Non-pigmented ciliary epithelial cell (primary cell): ENCODE measurements at places on chromosomes 1 and 21.

DNA sequence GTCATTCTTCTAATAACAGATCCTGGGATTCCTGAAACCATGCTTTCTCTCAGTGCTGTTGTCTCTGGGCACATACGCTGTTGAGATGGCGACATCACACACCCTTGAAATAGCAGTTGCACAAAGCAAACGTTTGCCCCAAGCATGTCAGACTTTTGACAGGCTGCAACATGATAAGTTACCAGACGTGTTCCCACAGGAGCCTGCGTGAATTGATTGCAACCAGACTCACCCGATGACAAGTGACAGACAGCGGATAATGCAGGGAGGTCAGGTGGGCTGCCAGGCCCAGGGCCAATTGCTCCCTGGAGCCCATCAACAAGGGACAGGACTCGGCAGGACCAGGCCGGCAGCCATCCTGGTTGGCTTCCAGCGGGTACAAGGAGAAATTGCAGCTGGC is 310.9 kb downstream of the SIPA1L2 start:
- DNase-seq, result no peak

GRCh38 chr21:33811167-33812010 is 104.2 kb downstream of the ATP5PO start:
- no peak for DNase-seq

GRCh38 chr1:218376722-218377121 is 31.6 kb downstream of the TGFB2 start:
- no peak for DNase-seq

DNA sequence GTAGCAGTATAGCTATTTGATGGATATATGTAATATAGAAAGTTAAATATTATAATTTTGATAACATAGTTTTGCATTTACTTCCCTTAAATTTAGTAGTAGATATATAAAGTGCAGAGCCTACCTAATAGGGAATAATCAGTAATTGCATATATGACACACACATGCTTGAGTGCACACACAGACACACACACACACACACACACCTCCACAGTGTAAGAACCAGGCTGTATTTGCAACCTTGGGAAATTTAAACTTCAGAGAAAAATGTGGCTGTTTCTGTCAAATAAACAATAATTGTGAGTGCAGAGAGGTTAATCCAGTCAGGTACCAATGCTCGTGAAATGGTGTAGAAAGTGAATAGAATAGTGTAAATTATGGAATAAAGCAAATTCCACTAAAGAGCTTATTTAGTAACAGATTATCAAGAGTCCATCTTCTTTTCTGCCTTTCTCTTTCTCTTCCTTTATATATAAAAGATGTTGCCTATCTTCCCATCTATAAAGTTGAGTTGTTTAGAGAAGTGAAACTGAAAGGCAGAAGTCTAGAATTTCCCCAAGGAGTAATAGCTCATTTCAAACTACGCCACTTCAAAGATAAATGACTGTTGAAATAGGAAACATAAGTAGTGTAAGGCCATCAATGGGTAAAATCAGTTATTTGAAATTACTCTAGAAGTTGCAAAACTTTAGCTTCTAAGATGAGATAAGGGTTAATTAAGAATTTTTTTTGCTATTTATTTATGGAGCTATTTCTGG is 273.7 kb downstream of the SRGAP2C start:
- no peak for DNase-seq

- DNase-seq, result no peak
These were observed 8.1 kb upstream of the C1orf216 start for GRCh38 chr1:35726450-35727433.

DNA sequence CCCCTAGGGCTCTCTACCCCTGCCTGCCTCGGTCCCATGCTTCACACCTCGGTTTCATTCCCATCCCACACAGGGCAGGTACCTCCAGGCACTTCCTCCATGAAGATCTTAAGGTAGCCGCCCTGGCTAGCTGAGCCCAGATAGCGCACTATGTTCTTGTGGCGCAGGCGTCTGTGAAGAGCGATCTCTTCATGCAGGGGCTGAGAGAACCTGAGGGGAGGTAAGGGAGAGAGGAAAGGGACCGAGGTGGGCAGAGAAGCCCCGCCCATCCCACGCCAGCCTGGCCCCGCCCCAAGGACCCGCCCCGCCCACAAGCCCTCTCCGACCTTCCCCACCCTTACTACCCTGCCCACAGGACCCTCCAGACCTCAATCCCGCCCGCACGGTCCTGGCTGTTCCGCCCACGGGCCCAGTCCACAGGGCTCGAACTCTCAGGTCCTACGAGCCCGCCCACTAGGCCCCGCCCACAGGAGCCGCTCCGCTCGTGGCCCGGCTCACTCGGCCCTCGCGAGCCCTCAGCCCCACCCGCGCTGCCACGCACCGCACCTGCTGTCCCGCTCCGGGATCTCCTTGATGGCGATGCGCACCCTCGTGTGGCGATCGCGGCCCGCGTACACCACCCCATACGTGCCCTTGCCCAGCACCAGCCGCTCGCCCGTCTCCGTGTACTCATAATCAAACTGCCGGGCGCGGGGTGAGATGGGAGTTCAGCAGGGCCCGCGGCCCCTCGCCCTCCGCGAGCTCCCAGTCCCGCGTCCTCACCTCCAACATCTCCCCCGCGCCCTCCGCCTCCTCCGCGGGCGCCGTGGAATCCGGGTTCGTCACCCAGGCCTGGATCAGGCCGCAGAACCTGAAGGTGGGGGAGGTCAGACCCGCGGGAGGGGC is 6.4 kb downstream of the MAP3K6 start:
- no peak for DNase-seq

DNA sequence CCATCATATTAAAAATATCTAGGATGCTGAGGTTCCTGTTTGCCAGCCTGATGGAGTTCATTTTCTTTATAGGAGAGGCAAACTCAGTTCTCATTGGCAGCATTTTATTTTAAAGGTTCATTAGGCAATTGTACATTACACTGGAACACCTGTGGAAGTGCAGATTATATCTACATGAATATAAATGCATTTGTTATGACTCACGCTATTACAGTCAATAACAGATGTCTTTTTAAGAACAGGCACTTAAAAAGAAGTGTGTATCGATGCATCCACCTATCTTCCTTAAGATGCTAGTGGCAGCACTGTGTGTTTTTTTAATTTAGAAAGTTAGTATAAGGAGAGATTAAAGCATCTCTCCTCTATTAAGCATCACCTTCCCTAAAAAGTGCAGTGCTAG is 276.5 kb downstream of the PRDM2 start:
- no peak for DNase-seq

DNA sequence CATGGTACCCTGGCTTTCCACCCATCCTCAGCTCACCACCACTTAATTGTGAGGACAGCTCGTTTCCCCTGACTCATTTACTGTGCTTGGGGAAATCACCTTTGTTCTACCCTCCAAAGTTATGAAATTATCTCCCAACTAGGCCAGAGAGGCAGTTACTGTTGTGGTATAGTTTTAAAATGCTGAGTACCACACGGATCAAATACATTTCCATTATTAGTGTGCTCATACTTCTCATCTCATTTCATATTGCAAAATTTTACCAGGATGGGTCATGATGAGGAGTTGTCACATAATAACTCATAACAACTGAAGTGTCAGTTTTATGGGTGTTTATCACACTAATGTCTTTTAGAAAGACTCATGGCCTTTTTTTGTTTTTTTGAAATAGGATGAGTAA is 9.2 kb upstream of the OR2B11 start:
- no peak for DNase-seq

- DNase-seq, result no peak
These were observed 24.8 kb upstream of the KCNQ4 start for GRCh38 chr1:40758578-40759343.

- no peak for DNase-seq
These were observed 5.9 kb upstream of the CDC20 start for GRCh38 chr1:43352881-43353280.

- DNase-seq, result no peak
These were observed 24.3 kb upstream of the TMEM39B start for GRCh38 chr1:32048440-32048839.

DNA sequence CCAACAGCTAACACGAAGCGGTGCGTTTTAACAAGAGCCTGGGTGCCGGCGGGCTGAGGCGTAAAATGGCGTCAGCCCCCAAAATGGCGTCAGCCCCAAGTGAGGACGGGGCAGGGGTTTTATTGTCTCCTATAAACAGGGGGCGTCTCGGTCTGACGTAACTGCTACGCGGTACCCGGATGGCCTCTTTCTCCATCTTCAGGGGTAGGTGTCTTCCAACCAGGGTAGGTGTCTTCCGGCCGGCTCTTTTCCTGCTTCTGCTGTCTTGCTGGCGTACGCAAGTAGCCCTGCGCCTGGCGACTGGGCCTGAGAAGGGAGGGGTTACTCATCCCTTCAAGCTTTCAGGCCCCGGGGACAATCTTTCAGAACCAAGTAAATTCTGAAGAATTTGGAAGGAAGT is 45.3 kb downstream of the LGR6 start:
- DNase-seq, result no peak

DNA sequence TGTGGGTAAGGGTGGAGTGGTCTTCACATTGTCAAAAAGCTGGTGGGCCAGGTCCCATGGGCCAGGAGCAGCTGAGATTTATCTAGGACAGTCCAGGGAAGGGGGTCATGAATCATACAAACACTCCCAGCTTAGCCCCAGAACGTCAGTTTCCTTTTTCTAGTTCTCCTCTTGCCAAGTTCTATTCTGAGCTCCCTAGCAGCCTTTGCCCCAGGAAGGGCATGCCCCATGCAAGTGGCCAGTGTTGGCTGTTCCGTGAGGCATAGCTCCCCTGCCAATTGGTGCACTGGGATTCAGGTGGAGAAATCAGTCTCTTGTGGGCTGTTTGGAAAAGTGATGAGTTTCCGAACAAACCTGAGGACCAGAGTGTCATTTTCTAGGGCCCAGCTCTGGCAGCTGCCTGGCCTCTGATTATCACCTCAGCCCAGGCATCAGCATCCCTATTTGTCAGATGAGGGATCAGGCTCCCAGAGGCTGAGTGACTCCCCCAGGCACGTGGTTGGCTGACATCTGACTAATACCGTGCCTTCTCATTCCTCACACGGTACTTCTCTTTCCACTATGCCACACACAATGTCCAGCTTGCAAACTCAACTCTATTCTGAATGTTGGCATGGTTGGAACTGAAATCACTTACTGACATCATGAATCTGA is 14.2 kb upstream of the MYOM3 start:
- DNase-seq, result no peak

GRCh38 chr1:119688810-119689209 is 22.9 kb upstream of the PHGDH start:
- DNase-seq, result no peak

- DNase-seq, result no peak
These were observed 25.4 kb downstream of the OLFM3 start for GRCh38 chr1:101971304-101971703.

GRCh38 chr1:69172003-69173000 is 395.4 kb upstream of the LRRC7 start:
- DNase-seq, result peak; percentile 6

- DNase-seq, result no peak
These were observed 1.7 kb upstream of the GFI1 start for GRCh38 chr1:92488416-92488815.

- DNase-seq, result no peak
These were observed 48.9 kb upstream of the IVNS1ABP start for GRCh38 chr1:185365951-185366350.

DNA sequence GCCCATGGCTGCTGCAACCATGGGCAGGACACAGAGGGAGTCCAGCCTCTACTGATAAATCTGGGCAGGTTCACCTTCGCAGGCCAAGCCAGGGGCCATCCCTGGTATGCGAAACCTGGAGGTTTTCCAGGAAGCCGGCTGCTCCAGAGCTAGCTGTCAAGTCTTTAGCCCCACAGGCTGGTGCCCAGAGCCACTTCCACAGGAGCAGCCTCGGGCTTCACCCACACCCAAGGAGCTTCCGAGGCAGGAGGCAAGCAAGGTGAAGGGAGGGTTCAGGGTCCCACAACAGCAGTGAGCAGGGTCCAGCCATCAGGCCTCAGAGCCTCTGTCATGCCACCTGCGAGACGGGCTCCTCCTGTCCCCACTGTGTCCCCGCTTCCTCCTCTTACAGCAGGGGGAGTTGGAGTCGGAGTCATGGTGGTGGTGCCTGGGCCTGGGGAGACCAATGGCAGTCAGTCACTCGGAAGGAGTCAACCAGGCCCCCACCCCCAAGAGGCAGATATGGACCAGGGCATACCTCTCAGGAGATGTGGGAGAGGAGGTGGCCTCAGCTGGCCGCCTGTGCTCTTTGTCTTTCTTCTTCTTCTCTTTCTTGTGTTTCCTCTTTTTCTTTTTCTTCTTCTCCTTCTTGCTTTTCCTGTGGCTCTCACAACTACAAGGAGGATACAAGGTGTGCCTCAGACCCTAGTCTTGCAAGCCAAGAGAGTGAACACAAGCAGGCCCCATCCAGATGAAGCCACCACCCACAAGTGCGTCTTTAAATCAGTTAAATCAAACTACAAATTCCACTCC is 2.1 kb downstream of the C1orf35 start:
- DNase-seq, result no peak
